ENCODE measurements at places on chromosomes 2 and 18.

DNA sequence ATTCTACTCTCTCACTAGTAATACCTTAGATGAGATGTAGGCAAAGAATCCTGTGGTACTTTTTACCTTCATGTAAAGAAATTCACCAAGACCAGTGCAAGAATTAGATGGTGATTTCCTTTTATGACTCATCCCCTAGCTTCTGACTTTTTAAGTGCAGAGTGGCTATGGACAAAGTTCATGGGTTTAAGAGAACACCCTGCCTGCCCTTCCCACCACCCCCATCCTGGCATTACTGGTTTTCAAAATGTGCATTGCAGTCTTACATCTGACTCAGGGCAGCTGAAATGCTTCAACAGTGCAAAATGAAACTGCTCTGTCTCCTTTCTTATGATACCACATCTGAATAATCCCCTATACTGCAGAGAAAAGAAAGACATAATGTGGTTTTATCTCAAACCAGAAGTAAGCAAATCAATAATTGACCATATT is 22.6 kb downstream of the MAIP1 start:
- peak overlapping the region; percentile 10 for H3K27ac ChIP-seq
- H3K4me1 ChIP-seq = peaks cover 20% of the 10 kb centered on the region
- peak; percentile 48 for DNase-seq
- H3K4me3 ChIP-seq = no peak overlapping the region

- H3K4me1 ChIP-seq = no peaks in the 10 kb centered on the region
- no peak for DNase-seq
- no peak overlapping the region for H3K4me3 ChIP-seq
- H3K27ac ChIP-seq = no peak overlapping the region
- no peaks in the 10 kb centered on the region for H3K36me3 ChIP-seq
- no peaks in the 10 kb centered on the region for H3K27me3 ChIP-seq
Observed at GRCh38 chr18:5918205-5918858, 23.0 kb upstream of the TMEM200C start.

DNA sequence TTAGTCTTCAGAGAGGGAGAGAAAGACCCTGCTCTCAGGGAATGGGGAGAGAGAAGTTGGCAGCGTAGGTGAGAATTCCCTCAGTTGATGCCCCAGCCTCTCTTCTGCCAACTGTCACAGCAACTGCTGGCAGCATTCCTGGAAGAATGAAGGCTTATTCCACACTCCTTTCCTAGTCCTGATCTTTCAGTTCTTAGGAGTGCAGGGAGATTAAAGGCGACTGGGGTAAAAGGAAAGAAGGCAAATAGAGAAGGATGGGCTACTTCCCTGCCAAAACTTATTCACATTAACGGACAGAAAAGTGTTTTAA is 65.9 kb upstream of the ACAA2 start:
- no peak overlapping the region for H3K27ac ChIP-seq
- no peaks in the 10 kb centered on the region for H3K4me1 ChIP-seq
- no peaks in the 10 kb centered on the region for H3K27me3 ChIP-seq
- DNase-seq = no peak

- H3K36me3 ChIP-seq = no peaks in the 10 kb centered on the region
- no peaks in the 10 kb centered on the region for H3K4me1 ChIP-seq
- H3K27ac ChIP-seq = no peak overlapping the region
- DNase-seq = no peak
- no peak overlapping the region for H3K4me3 ChIP-seq
- no peaks in the 10 kb centered on the region for H3K27me3 ChIP-seq
Observed at GRCh38 chr18:75504469-75504868, 77.0 kb upstream of the SMIM21 start.

DNA sequence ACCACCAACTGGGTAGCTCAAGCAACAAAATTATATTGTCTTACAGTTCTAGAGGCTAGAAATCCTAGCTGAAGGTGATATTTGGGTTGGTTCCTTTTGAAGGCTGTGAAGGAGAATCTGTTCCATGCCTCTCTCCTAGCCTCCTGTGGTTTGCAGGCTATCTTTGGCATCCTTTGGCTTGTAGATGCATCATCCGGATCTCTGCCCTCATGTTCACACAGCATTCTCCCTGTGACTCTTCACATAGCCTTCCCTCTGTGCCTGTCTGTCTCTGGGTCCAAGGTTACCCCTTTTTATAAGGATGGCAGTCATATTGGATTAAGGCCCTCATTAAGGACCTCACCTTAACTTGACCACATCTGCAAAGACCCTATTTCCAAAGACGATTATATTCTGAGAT is 78.6 kb upstream of the MAP3K20 start:
- H3K27ac ChIP-seq = no peak overlapping the region
- no peaks in the 10 kb centered on the region for H3K36me3 ChIP-seq
- peaks cover 16% of the 10 kb centered on the region for H3K4me1 ChIP-seq
- DNase-seq = no peak

Measured in Caco-2 (cell line).